ENCODE measurements at places on chromosomes 3 and 15.

DNA sequence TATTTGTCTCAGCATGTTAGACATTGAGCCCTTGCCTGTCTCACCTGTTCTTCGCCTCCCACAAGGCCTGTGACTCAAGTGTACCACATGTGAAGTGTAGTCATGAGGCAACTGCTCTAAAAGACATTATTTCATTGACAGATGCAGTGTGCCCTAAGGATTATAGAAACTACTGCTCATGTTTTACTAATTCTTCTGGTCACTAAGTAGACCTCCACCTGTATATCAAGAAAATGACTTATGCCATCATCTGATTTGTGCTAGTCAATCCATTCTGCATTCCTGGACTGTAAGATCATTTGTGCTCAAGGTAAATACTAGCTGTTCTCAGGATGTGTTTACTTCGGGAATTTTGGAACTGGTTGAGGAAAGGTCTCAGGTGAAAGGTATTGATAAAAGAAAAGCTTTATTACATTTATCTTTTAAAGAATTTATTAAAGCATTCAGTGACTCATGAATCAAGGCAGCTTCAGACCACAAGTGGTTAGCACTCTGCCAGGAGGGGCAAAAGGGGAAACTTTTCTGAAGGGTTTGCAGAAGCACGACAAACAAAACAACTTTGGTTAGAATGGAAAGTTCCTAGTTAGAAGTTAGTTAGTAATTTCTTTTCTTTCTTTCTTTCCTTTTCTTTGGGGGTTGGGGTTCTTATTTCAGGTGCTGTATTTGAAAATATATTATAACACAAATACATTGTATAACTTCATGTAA, 465.3 kb upstream of the CBLB start:
- no peak for DNase-seq

- DNase-seq: no peak
Measured at GRCh38 chr15:69359722-69360121, 54.4 kb upstream of the KIF23 start.

DNA sequence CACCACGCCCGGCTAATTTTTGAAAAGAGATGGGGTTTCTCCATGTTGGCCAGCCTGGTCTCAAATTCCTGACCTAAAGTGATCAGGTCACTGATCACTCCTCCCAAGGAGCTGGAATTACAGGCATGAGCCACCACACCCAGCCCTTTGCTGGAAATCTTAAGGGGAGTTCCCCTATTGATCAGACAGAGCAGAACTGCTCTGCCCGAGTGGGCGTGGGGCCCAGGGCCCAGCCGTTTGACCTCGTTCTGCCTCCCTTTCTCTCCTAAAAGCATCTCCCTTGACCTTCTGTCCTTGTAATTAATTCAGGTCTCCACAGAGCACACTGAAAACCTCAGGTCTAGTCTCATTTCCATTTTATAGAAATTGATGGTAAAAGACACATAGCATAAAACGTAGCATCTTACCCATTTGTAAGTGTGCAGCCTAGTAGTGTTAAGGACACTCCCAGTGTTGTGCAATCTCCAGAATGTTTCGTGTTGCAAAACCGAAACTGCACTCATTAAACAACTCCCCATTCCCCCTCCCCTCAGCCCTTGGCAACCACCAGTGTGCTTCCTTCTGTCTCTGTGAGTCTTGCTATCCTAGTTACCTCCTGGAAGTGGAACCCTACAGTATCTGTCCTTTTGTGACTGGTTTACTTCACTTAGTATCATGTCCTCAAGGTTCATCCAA, 89.3 kb downstream of the SLCO3A1 start:
- no peak for DNase-seq

DNA sequence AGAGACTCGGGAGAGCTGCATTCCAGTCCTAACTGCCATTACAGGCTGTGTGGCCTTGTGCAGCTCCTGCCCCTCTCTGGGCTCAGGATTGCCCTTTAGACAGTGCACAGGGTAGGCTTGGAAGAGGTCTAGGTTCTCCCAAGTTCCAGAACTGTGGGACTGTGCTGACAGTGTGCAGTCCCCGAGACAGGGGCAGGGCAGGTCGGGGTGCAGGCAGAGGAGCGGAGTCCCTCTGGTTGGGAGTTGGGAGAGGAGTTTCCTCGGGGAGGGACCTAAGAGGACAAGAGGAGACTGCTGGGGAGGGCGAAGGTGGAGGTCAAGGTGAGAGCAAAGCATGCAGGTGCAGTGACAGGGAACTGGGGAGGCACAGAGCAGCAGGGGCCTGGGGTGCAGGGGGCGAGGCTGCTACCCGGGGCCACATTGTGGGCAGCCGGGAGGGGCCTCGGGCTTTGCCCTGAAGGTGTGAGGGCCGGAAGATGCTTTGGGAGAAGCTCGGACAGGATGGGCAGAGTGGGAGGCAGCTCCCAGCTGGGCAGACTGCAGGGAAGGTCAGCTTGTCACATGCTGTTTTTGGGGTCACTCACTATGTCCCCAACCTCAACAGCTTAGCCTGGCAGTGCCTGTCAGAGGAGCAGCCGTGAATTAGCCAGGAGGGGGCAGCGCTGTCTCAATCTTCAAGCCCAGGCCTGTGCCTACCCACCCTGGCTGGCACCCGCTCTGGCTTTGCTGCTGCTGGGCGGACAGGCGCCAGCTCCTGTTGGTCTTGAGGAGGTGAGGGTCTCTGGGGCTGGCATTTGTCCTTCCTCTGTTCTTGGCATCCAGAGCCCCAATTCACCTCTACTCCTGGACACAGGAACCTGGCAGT, 15.4 kb upstream of the CSPG4 start:
- peak; percentile 76 for DNase-seq

DNA sequence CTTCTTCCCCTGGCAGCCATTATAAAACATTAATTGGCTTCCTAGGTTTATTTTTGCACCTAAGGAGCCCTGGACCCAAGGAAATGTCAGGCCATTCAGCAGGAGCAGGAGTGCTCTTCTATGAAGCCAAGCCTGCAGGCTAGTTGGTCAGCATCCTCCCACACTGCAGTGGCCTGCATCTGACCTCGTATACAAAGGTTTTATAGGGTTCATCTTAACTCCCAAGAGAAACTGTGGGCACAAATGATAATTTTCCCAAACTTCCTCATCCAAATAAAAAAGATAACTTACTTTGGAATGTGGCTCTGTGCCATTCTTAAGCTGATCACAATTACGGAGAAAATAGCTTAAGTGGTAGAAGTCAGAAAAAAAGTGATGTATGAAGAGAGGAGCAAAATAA, 19.4 kb downstream of the PLSCR1 start:
- no peak for DNase-seq

Measured in WTC11 (cell line).